CD4-positive, alpha-beta T cell (primary cell): ENCODE measurements at places on chromosomes 1 and 21. TPM values are rescaled to one million over a fixed set of nuclear protein-coding genes. Genes with fewer than 3 reads are reported as not detected.

The SLC9C2 gene
- not detected for total RNA-seq

The CRB1 gene
- total RNA-seq: 0.25 TPM

- H3K36me3 ChIP-seq: no peaks in the 10 kb centered on the region
- H3K4me3 ChIP-seq: no peak overlapping the region
- no peaks in the 10 kb centered on the region for H3K4me1 ChIP-seq
- no peaks in the 10 kb centered on the region for H3K27me3 ChIP-seq
- H3K27ac ChIP-seq: no peak overlapping the region
- no peak for DNase-seq
Observed at GRCh38 chr1:94633051-94633450, 91.5 kb upstream of the F3 start.

DNA sequence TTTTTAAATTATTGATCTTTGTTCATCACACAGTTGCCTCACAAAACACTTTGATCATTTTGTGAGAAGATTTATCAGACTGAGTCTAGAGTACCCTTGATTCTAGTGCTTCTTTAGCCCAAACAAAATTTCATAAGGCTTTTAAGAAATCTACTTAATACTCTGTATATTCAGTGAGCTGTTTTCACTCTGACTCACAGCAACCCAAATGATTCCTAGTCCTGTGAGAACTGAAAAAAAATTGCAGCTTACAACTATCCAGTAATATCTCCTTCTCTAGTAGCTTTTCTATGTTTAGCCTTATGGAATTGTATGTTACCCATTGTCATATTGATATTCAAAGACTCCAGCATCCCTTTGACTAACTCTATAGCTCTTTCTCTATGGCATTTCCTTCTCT is 915.6 kb downstream of the AMY1C start:
- H3K27me3 ChIP-seq: no peaks in the 10 kb centered on the region
- no peak overlapping the region for H3K4me3 ChIP-seq
- no peak overlapping the region for H3K27ac ChIP-seq
- no peaks in the 10 kb centered on the region for H3K4me1 ChIP-seq
- H3K36me3 ChIP-seq: no peaks in the 10 kb centered on the region
- no peak for DNase-seq

DNA sequence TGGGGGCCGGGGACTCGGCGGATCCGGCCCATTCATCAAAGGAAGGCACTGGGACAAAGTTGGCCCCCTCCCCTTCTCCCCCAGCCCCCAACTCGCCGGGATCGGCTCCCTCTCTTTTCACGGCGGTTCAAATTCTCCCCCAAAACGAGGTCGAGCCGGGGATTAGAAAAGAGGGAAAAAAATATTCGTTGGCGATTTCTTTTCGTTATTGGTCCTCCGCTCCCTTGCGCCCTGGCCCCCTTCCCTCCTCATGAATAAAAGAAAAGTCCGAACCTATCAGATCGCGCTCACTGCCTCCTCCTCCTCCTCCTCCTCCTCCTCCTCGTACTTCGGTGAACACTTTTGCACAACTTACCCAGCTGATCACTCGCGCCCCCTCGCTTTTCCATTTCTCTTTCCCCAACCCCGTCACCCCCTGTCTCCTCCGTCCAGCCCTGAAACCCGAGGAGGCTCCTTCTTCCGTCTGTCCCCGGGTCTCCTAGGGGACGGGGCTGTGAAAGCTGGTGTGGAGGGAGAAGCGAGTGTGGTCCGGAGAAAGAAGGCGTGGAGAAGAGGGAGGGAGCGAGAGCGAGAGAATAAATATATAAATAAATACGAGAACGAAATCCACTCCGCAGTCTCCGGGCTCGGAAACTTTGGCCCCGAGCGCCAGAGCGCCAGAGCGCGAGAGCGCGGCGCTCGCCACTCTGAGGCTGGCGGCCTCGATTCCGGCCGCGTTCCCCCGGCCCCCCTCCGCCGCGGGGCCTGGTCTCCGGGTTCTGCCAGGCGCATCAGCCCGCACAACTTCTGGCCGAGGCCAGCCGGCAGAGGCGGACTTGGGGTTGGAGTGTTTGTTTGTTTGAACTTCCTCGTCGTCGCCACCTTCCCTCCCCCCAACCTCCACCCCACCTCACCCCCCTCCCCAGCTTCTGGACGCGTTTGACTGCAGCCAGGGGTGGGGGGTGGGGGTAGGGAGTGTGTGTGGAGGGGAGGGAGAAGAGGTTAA is at the start of gene PAX7:
TSS of gene PAX7 (plus strand) at position 336 of the 985 bp plus-strand sequence. CDS start 758 bp downstream, outside the sequence.
- no peak within 1 kb of the TSS for H3K27ac ChIP-seq
- no peak for DNase-seq
- H3K4me1 ChIP-seq: peaks cover 10% of the 10 kb centered on the region
- no peak within 1 kb of the TSS for H3K4me3 ChIP-seq
- H3K36me3 ChIP-seq: no peaks in the 10 kb centered on the region

GRCh38 chr1:61978796-61979195 is 215.9 kb upstream of the L1TD1 start:
- no peak overlapping the region for H3K27ac ChIP-seq
- H3K4me3 ChIP-seq: no peak overlapping the region
- H3K27me3 ChIP-seq: no peaks in the 10 kb centered on the region
- no peaks in the 10 kb centered on the region for H3K4me1 ChIP-seq
- no peak for DNase-seq

DNA sequence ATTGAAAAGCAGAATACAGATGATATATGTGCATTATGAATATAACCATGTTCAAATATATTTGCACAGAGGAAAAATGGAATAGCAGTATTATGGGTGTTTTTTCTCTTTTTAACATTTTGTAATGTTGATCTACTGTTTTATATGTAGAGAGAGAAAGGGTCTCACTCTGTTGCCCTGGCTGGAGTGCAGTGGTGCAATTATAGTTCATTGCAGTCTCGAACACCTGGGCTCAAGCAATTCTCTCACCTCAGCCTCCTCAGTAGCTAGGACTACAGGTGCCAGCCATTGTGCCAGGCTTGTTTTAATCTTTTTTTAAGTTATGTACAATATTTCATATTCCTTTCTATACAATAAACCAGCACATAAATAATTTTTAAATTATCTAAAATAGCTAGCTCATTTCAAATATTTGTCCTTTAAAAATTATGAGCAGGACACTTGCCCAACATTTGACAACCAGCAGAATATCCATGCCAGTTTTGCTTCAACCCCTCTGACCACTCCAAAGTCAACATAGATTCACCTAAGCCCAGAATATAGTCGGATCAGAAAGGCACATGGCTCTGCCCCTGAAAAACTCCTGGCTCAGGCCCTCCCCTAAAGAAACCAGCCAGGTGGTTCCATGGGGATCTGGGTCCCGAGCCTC is 29.8 kb downstream of the ZNF281 start:
- H3K4me1 ChIP-seq: no peaks in the 10 kb centered on the region
- DNase-seq: no peak
- no peaks in the 10 kb centered on the region for H3K36me3 ChIP-seq
- H3K27me3 ChIP-seq: no peaks in the 10 kb centered on the region
- no peak overlapping the region for H3K4me3 ChIP-seq
- no peak overlapping the region for H3K27ac ChIP-seq

GRCh38 chr1:190138266-190138665 is 339.4 kb downstream of the BRINP3 start:
- no peak overlapping the region for H3K27ac ChIP-seq
- no peaks in the 10 kb centered on the region for H3K27me3 ChIP-seq
- H3K4me3 ChIP-seq: no peak overlapping the region
- H3K4me1 ChIP-seq: no peaks in the 10 kb centered on the region
- no peaks in the 10 kb centered on the region for H3K36me3 ChIP-seq
- no peak for DNase-seq

DNA sequence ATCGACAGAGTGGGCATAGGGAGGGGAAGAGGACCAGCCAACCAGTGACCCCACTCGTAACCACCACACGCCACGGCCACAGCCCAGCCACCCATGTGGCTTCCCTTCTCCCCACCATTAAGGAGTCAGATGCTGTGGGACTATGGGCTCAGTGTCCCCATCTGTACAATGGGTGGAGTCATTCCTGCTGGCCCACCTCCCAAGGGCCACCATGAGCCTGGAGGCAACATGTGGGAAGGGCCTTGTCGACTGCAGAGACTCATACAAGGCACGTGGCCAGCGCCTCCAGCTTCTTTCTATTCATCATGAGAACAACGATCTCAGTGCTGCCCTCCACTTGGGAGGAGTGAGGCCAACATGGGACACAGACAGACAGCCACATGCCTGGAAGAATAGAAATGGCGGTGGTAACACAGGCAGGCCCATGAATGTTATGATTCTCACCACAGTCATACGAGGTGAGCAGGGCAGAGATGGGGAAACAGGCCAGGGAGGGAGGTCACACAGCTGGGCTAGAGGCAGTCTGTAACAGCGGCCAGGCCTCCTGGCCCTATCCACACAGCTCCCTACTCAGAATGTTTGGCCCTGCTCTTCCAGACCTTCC is 16.1 kb downstream of the LRP8 start:
- H3K4me3 ChIP-seq: no peak overlapping the region
- no peak for DNase-seq
- H3K27ac ChIP-seq: no peak overlapping the region
- no peaks in the 10 kb centered on the region for H3K27me3 ChIP-seq
- no peaks in the 10 kb centered on the region for H3K4me1 ChIP-seq

DNA sequence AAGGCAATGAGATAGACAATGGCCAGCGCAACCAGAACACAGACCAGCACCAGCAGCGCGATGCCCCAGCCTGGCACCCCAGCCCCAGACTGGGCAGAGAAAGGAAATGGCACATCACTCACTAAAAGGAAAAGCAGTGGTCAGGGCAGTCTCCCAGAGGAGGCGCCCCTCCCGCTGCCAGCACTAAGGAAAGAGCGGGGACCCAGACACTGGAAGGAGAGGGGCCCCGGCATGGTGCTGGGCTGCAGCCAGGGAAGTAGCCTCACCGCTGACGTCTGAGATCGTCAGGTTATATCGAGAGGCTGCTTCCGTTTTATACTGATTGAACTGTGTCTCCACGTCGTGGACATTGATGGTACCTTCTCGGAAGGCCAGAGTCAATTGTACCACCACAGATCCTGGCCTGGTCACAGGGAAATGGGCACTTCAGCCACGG is 13.8 kb downstream of the TRIM46 start:
- no peak overlapping the region for H3K27ac ChIP-seq
- peaks cover 7% of the 10 kb centered on the region for H3K4me1 ChIP-seq
- DNase-seq: no peak
- H3K27me3 ChIP-seq: no peaks in the 10 kb centered on the region
- peaks cover 6% of the 10 kb centered on the region for H3K36me3 ChIP-seq
